Progenitor cell of endocrine pancreas (in vitro differentiated cells): ENCODE measurements at places on chromosomes 2 and 18.

GRCh38 chr18:43680096-43680495 lies 402.8 kb upstream of the SYT4 start:
- no peak for DNase-seq

- DNase-seq, result no peak
Observed at GRCh38 chr2:225028572-225028971, 13.7 kb downstream of the DOCK10 start.

DNA sequence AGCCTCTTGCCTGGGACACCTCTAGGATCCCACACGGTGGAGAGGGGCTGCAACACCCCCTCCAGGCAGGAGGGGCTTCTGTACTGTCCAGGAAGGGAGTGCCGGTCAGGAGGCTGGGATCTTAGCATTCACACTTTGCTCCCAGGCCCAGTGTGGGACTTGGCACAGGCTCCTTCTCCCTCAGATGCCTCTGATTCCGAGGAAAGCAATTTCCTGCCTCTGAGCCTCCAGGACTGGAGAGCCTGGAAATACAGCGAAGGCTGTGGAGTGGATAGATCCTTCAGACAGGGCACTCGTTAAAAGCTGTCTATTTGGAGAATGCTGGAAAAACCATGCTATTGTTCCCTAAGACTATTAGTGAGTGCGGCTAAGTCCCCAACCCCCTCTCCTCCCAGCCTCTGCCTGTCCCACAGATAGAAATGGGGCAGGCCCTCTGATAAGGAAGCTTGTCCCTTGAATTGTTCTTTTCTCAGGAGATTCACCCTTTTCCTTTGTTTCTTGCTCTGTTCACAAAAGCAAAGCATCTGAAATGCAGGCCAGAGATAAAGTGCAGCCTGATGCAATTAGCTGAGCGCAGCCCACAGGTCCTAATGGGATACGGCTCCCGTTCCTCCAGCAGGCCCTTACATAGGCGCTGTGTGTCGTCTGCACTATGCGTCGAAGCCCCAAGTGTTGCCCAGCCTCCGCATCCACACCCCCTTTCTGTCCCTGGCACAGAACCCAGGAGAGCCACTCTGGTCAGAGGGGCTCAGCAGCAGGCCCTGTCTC lies 252.2 kb downstream of the KLHL29 start:
- no peak for DNase-seq

GRCh38 chr2:156779416-156780120 lies 343.4 kb downstream of the GPD2 start:
- DNase-seq, result no peak

GRCh38 chr18:57603871-57604270 lies 17.4 kb upstream of the FECH start:
- DNase-seq, result no peak

DNA sequence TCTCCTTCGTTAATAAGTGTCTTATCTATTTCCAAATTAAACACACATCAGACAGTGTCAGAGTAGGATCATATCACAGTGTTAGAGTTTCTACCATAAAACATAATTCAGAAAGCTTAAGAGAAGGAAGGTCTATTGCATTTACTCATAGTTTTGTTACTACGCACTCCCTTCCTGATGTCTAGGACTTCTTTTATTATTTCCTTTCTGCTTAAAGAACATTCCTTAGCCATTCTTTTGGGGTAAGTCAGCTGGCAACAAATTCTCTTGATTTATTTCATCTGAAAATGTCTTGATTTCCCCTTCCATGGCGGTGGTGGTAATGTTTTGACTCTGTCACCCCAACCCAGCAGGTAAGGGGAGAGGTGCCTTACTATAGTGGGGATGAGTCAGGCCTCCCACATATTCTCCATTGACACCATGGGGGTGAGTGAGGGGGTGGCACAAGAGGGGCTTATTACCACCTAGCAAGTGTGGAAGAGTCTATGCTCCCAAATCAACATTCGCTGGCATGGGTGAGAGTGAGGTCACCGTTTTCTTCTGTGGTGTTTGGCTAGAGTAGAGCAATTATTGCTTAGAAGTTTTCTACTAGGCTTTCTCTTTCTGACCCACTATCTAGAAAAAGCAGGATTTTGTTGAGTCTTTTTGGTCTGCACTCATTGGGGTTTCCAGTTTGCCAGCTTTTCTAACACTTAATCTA lies 29.9 kb downstream of the ABCB11 start:
- DNase-seq, result no peak

- DNase-seq, result no peak
Observed at GRCh38 chr2:147327613-147328012, 517.2 kb upstream of the ACVR2A start.

GRCh38 chr2:169715379-169716237 lies 18.0 kb upstream of the KLHL23 start:
- no peak for DNase-seq

DNA sequence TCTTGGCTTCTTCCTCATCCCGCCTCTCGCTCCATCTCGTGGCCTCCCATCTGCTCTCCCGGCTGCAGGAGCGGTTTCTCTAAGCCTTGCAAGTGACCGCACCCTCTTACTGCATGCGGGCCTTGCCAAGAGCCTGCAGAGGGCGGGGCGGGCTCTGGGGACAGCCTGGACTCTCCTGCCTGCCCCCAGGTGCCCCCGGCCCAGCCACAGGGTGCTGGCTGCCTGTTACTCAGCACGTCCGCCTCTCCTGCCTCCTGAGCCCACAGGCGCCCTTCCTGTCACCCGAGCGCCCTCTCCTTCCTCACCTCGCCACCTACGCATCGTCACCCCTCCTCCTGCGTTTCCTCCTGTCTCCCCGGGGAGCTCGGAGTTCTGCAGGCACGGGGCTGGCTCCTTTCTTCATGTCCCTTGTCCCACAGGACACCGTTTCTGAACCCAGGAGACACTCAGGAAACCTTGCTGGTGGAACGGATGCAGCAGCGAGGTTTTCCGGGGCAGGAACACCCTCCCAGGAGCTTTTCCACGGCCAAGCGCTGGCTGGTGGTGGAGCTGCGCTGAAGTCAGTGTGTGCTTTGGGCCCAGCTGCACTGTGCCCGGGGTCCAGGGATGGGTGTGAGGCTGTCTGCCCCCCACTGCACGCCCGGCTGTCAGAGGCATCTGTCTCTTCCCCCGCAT lies 28.5 kb downstream of the HPCAL1 start:
- no peak for DNase-seq

DNA sequence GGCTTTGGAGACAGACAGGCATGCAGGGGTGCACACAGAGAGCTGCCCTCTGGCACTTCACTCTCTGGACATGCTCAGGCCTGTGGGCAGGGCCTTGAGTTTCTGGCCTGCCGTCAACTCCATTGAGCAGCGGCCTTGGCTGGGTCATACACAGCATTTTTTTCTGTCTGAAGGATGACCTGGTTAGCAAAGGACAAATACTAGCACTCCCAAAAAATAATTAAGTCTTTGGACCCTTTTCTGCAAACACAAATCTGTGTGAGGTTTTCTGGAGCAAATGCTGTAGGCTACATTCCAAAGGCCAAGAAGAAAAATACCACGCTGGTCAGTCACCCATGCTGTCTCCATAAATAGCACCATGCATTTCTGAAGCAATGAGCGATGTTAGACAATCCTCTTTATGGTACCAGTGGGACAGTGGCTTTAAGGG lies 124.7 kb upstream of the CTAGE1 start:
- DNase-seq, result no peak

- no peak for DNase-seq
Observed at GRCh38 chr2:8448824-8449556, 232.9 kb upstream of the ID2 start.

- DNase-seq, result no peak
Observed at GRCh38 chr2:60554646-60555065, 1.2 kb upstream of the BCL11A start.

DNA sequence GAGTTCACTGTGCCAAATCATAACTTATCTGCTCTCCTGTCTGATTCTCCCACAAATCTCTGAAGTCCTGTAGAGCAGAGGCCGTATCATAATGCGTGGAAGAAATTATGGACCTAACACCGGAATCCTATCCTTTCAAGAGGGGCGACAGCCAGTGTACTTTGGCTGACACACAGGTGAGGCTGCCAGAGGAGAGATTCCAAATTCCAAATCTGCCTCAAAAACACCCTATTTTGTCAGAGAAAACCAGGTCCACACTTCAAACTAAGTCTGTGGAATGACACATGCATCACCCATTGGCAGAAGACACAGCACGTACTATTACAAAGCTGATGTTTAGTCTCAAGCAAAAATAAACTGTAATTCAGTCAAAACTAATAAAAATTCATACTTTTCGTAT lies 139.2 kb upstream of the PID1 start:
- no peak for DNase-seq

GRCh38 chr2:96907115-96908041 lies 37.5 kb upstream of the SEMA4C start:
- DNase-seq, result no peak

DNA sequence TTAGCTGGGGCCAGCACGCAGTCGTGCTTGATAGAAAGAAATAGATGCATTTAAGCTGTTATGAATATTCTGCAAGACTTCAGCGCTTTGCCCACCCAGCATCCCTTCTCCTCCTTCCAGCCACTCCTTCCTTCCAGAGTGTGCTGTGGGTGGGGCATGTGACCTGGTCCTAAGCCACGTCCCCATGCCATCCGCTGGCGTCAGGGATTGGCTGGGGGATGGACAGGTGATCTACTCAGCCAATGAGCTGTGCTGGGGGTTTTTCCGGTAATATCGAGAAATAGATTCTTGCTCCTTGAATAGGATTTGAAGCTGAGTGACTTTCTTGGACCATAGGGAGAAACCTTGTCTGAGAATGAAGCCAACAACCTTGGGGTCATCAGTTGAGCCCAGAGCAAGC lies 4.8 kb upstream of the ZAP70 start:
- no peak for DNase-seq

- peak; percentile 75 for DNase-seq
Observed at GRCh38 chr18:34976899-34977837, 64.0 kb upstream of the MAPRE2 start.

GRCh38 chr2:240348522-240348921 lies 86.9 kb upstream of the GPC1 start:
- DNase-seq, result no peak

DNA sequence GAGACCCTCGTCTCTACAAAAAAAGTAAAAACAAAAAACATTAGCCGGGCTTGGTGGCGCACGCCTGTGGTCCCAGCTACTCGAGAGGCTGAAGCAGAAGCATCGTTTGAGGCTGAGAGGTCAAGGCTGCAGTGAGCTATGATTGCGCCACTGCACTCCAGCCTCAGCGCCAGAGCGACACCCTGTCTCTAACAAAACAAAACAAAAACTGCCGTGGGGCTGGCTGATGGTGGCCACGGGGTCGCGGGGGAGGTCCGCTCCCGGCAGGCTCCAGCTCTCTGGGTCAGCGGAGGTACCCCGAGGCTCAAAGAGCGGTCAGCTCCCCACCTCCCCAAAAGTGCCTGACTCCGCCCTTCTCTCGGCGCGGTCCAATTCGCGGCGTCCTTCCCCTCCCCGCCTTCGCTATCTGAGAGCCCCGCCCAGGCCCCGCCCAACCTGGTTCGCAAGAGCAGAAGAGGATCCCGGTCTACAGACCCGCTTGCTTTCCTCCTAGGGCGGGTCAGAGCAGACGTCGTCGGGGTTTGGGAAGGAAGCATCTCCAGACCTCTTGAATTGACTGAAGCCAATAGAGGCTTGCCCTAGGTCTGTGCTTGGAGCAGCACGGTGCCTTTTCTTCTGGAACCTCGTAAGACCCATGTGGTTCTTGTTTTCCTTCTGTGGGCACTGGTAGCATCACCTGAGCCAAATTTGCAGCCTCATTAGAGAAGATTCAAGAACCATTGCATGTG lies 7.8 kb downstream of the RAX start:
- DNase-seq, result no peak

GRCh38 chr2:100017633-100018032 lies 124.8 kb downstream of the AFF3 start:
- DNase-seq, result no peak

DNA sequence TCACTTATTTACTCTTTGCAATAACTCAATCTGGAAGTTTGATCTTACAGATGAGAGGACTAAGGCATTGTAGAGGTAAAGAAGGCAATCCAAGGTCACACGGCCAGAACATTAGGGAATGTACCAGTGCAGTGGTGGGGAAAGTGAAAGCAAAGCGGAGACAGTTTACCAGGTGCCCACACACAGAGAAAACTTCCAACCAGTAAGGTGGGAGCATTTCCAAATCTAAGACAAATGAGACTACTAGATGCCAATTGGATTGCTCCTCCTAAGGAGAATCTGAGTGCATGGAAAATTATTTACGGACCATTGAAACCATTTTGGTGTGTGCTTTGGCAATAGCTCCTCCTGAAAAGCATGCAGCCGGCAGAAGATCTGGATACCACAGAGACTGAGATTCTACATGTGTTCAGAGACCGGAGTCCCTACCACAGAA lies 34.9 kb downstream of the SLC20A1 start:
- no peak for DNase-seq

DNA sequence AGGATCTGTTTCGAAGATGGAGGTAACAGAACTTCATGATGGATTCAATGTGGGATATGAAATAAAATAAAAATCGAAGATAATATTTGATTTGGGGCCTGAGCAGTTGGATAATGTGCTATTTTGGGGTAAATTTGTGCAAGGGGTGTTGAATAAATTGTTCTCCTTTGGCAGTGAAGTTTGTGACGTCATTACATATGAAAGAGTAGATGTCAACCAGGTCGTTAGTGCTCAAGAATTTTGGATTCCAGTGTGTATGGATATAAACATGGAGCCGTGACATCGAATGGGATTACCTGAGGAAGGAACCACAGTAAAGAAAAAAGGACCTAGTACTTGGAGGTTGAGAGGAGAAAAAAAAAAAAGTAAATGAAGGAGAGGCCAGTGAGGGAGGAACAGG lies 253.0 kb downstream of the NCKAP5 start:
- DNase-seq, result no peak

GRCh38 chr2:39525636-39526412 lies 88.7 kb upstream of the MAP4K3 start:
- DNase-seq, result no peak

- DNase-seq, result no peak
Observed at GRCh38 chr2:235854276-235854675, 313.9 kb downstream of the GBX2 start.

DNA sequence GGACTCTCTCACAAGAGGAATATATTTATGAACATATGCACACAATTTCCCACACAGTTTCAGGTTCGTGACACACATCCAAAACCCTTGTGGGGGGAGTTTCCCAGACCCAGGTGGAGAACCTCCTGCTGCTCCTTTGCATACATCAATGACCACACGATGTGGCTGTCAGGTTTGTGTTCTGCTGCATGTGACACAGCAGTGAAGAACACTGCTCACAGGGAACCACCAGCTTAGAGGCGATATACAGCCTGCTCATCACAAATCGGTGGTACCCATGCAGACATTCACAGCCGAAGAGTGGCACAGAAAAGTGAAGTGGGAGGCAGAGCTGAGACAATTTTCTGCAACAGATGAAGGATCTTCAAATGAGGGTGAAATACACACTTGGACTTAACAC lies 175.6 kb upstream of the ZFP36L2 start:
- DNase-seq, result no peak
